ENCODE measurements at places on chromosomes 1 and 21.
A peak's percentile ranks its signal among the peaks of the same experiment; 100 is the strongest.

- DNase-seq = no peak
Measured at GRCh38 chr21:45094412-45094811, 20.0 kb downstream of the ADARB1 start.

DNA sequence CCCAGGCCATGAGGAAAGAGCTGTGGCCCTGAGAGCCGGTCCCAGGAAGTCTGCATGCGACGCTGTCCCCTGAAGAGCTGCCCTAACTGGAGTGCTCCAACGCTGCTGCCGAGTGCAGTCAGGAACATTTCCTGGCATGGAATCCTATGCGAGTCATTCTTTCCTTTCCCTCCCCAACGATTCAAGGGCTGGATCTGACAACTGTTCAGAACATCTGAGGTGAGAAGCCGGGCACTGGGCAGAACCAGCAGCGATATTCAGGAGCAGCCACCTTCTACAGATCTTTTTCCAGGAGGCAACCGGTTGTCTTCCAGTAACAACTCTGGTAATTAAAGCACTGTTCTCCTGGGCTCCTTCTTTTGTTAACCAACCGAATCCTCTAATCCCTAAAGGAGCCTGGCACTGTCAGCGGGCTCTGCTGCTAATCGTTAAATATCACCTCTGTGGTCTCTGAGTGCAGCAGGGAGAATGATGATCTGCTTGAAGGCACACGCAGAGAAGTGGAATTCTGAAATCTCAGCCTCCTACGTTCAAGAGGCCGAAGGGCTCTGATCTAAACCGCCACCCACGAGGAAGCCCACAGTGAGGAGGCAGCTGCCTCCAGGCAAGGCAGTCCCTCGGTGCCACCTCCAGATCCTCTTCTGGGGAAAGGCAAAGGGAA lies 55.8 kb downstream of the SLC45A1 start:
- DNase-seq = no peak

- no peak for DNase-seq
Measured at GRCh38 chr1:87636198-87636892, 307.7 kb downstream of the LMO4 start.

DNA sequence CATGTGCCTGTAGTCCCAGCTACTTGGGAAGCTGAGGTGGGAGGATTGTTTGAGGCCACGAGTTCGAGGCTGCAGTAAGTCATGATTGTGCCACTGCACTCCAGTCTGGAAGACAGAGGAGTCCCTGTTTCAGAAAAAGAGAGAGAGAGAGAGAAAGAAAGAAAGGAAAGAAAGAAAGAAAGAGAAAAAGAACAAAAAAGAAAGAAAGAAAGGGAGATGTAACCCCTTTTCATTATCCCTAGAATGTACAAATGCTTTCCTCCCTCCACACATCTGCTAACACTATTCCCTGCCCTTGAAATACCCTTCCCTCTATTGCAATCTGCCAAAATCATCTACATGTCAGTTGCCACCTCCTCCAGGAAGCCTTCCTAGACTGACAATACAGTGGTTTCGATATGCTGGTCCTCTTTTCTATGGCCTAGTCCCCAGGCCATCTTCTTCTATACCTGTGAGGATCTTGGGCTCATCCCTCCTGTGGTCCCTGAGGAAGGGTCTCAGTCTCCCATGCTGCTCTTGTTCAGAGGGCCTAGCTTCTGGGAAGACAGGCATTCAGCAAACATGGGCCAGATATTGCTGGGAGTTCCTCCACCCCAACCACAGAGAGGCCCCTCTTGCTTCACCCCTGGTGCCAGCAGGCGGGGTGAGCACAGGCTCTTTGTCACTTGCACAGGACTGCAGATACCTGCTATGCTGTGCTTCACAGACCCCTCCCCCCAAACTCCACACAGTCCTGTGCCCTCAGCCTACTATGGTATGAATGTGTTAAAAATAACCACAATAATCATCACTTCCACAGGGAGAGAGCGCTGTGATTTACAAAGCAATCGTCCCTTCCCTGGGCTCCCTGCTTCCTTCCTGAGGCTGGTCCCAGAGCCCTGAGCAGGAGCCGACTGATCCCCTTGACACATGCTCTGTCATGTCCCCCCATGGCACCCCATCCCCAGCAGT lies 14.1 kb downstream of the ADGRB2 start:
- no peak for DNase-seq

GRCh38 chr1:165014753-165015152 lies 341.8 kb downstream of the LMX1A start:
- no peak for DNase-seq

GRCh38 chr1:87728169-87728568 lies 399.5 kb downstream of the LMO4 start:
- DNase-seq = no peak

DNA sequence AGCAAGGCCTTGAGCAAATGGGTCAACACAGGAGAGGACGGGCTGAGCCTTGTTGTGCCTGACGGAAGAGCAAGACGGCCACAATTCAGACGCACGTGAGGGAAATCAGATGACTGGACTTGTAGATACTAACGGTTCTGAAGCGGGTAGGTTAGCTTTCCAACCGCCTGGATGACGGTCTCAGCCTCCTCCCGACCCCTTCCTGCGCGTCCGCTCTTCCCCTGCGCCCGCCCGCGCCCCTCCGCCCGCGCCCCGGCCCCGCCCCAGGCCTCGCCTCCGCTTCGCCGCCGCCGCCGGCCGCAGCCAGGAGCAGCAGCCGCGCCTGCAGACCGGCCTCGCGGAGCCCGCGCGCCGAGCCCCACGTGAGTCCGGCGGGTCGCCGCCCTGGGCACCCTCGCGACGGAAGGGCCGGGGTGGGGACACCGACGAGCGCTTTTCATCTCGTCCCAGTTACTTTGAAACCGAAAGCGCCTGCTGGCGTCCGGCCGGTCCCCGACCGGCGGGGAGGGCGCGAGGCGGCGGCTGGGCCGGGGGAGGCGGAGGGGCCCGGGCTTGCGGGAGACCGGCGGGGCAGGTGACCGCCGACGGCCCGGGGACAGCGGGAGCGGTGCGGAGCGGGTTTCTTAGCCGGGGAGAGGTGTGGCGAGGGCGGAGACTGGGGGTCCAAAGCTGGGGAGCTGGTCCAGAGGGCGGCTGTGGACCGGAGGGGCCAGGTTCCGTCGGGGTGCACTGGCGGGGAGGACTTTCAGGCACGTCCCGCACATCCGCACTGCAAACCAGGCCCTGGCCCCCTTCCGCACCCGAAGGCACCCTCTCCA lies at the start of gene TRAF5:
TSS of gene TRAF5 (plus strand) at position 306 of the 818 bp plus-strand sequence. CDS start 26,407 bp downstream, outside the sequence.
- DNase-seq = no peak

GRCh38 chr1:223700388-223700918 lies 11.9 kb upstream of the CAPN2 start:
- no peak for DNase-seq

GRCh38 chr1:223774134-223774814 lies 61.9 kb downstream of the CAPN2 start:
- no peak for DNase-seq

- no peak for DNase-seq
Measured at GRCh38 chr1:72013161-72013560, 269.2 kb downstream of the NEGR1 start.

DNA sequence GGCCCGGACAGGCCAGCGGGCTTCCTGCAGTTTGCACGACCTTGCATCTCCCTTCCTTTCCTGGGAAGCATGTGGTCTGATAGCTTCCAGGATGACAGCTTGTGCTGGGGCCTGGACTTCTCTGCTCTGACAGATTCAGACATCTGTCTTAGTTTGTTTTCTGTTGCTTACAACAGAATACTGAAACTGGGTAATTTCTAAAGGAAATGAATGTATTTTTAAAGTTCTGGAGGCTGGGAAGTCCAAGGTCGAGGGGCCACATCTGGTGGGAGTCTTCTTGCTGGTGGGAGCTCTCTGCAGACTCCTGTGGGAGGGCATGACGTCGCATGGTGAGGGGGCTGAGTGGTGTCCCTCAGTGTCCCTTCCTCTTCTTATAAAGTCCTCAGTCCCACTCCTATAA lies 35.3 kb upstream of the TENT5B start:
- no peak for DNase-seq

DNA sequence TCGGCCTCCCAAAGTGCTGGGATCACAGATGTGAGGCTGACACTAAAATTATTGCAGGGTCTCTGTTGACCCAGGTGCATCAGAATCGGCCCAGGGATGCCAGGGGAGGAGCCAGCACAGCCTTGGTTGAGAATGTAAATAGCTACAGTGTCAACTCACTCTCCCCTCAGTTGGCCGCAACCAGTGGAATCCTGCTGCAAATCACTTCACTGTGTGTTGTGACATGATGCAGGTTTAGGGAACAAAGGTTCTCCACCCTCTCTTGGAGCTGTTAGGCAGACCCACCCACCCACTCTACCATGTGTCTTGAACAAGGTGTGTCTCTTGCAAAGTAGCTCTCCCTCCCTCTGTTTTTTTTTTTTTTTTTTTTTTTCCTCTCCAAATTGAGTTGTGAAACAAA lies 60.5 kb upstream of the SOD1 start:
- no peak for DNase-seq

GRCh38 chr1:27970401-27970800 lies 10.6 kb downstream of the XKR8 start:
- no peak for DNase-seq

DNA sequence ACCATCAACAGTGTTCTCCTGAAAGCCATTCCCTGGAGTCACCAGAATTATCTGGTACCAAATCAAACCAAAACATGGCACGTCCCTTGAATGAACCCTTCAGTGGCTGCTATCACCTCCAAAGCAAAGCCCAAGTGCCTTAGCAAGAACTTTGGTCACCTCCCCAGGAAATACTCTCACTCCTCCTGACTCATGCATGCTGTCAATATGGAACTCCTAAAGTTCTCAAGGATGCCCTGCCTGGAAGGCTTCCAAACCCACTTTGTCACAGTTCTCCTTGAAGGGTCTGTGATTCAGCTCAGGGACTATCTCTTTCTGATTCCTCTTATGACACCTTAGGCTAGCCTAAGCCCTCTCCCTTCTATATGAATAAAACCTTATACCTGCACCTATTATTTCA lies 146.1 kb upstream of the RUNX1 start:
- DNase-seq = no peak

- DNase-seq = no peak
Measured at GRCh38 chr21:26583769-26584168, 10.7 kb upstream of the CYYR1 start.

DNA sequence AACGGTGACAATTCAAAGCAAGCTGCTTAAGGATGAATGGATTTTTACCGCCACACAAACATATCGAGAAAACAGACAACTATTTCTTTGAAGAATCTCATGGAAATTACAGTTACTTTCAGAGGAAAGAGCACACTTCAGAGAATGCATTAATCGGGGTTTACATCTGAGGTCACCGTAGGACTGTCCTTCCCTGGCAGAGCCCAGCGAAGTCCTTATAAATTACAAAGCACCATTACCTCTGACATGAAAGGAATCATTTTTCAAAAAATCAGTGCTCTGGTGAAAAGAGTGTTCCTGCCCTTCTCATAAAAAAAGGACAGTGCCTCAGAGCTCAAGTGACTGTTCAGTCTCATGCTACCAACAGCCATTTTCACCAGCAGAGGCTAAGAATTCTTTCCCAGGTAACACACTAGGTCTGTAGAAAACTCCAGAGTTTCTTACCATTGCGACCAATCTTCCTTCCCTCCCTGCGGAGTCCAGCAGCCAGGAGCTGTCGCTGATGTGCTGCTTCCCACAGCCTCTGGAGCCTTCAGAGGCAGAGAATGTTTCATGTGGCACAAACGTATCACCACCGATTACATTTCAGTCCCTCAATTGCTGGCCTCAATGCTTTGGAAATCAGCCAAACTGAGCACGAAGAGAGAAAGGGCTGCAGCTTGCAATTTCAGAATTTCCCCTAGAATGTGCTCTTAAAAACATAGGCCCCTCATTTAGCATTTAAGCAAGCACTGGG lies 75.4 kb downstream of the PLD5 start:
- DNase-seq = no peak

- no peak for DNase-seq
Measured at GRCh38 chr1:11286735-11287410, 13.9 kb downstream of the UBIAD1 start.

GRCh38 chr1:7218210-7218832 lies 433.1 kb downstream of the CAMTA1 start:
- DNase-seq = peak; percentile 2

All from stimulated activated CD8-positive, alpha-beta memory T cell treated with anti-CD3 and anti-CD28 coated beads, Interleukin-15, amount 100 ng/mL, for 1 hour (primary cell).